ENCODE measurements at places on chromosomes 6 and 20. TPM values are rescaled to one million over a fixed set of nuclear protein-coding genes. Genes with fewer than 3 reads are reported as not detected.

DEFB124 gene
- not detected for total RNA-seq

CCDC170 gene
- total RNA-seq: not detected

SLC16A10 gene
- 13.0 TPM for total RNA-seq

SEMG1 gene
- not detected for total RNA-seq

CRISP3 gene
- not detected for total RNA-seq

ECT2L gene
- total RNA-seq: 0.06 TPM

DNA sequence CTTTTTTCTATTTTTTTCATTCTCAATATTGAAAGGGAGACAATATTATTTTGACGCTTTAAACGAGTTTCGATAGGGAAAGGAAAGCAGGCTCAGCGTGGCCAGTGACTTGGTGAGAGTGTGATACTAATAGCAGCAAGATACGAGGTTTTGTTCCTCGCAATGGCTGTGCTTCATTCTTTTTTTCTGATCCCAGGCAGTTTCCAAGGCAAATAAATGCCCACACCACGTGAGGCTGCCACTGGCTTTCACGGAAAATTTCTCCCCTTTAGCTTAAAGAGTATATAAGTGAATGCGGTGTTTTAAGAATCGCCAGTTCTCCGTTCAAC lies 196.4 kb upstream of the ZNF184 start:
- no peak overlapping the region for H3K4me3 ChIP-seq
- DNase-seq: no peak
- peaks cover 73% of the 10 kb centered on the region for H3K27me3 ChIP-seq
- H3K27ac ChIP-seq: no peak overlapping the region

DNA sequence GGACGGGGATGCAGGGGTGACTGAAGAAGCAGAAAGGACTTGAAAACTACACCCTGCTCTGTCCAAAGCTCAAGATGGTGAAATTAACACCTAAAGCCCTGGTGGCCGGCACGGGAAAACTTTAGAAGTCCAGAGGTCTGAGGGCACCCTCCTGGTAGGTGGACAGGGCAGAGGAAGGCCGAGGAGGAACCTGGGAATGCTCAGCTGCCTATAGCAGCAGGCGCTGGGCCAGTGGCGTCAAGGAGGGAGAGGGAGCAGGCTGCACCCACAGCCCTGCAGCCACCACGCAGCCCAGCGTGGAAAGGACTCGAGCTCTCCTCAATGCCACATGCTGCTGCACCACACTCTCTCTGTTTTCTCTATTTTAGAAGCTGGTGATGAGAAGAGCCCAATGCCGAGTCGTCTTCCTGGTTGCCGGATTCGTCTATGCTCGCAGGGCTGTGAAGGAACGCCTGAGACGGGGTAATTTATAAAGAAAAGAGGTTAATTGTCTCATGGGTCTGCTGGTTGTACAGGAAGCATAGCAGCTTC lies 248.3 kb upstream of the AFDN start:
- H3K4me3 ChIP-seq: no peak overlapping the region
- H3K27ac ChIP-seq: no peak overlapping the region
- DNase-seq: no peak
- no peaks in the 10 kb centered on the region for H3K36me3 ChIP-seq
- no peaks in the 10 kb centered on the region for H3K4me1 ChIP-seq
- no peaks in the 10 kb centered on the region for H3K27me3 ChIP-seq

DNA sequence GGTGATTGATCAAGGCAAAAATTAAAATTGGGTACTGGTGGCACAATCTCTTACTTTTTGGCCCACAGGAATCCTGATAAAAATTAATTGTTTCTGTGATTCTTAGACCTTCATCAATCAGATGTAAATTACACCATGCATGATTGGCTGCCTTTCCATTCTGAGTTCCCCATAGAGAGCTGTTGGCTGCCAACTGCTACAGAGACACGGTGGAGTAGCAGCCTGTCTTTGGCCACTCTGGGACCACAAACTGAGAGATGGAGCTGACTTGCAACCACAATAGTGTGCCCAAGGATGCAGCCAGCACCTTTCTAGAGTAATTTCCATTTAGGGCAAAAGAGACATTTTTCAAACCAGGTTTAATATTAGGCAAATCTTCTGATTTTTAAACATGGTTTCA lies 274.3 kb upstream of the MMS22L start:
- no peak overlapping the region for H3K4me3 ChIP-seq
- no peaks in the 10 kb centered on the region for H3K27me3 ChIP-seq
- H3K4me1 ChIP-seq: no peaks in the 10 kb centered on the region
- H3K36me3 ChIP-seq: no peaks in the 10 kb centered on the region
- no peak overlapping the region for H3K27ac ChIP-seq
